SK-N-SH treated with all-trans-retinoic acid at 6 μM for 48 hours (cell line): ENCODE measurements at places on chromosomes 5 and 9.

GRCh38 chr5:19927919-19928318 lies 60.1 kb downstream of the CDH18 start:
- ATAC-seq, result peak; percentile 83

GRCh38 chr5:96113170-96113939 lies 151.7 kb upstream of the ELL2 start:
- peak; percentile 57 for ATAC-seq

- no peak for ATAC-seq
Measured at GRCh38 chr5:173785866-173786265, 102.3 kb upstream of the CPEB4 start.

DNA sequence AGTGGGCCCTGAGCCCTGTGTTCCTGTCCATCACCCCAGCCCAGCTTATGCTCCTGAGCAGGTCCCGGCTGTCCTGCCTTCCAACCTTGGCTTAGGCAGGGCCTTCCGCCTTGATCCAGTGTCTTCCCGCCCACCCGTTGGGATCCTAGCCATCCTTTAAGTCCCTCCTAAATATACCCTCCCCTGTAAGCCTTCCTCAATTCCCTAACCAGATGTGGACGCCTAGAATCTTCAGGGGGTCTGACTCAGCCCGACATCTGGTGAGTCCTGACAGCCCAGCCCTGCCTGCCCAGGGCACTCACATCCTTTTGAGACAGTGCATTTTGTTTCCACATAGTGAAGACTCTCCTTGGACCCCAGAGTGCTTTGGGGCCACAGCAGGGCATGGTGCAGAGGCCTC lies 23.7 kb downstream of the SLC6A7 start:
- no peak for ATAC-seq

DNA sequence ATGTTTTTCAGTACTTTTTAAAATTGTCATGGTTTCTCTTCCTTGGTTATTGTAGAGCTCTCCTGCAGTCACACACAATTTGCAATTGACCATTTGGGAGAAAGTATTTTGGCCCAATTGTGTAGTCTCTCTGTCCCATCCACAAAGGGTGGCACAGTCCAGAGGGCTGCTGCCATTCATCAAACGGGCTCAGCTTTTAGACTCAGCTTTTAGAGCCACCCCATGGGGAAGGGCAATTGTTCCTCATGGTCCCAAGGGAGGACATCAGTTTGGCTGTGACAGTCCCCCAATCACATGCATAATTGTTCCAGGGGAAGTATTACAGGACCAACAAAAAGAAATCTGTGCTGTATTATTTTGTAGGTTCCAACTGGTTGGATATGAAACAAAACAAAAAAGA lies 207.6 kb downstream of the ZNF462 start:
- no peak for ATAC-seq

- ATAC-seq, result no peak
Measured at GRCh38 chr9:127923046-127923445, 6.2 kb upstream of the ST6GALNAC4 start.

GRCh38 chr5:131475541-131475941 lies 159.5 kb downstream of the RAPGEF6 start:
- ATAC-seq, result peak; percentile 58; the same call in 2 of the 3 replicates

GRCh38 chr5:149073213-149073612 lies 10.4 kb upstream of the SH3TC2 start:
- no peak for ATAC-seq

DNA sequence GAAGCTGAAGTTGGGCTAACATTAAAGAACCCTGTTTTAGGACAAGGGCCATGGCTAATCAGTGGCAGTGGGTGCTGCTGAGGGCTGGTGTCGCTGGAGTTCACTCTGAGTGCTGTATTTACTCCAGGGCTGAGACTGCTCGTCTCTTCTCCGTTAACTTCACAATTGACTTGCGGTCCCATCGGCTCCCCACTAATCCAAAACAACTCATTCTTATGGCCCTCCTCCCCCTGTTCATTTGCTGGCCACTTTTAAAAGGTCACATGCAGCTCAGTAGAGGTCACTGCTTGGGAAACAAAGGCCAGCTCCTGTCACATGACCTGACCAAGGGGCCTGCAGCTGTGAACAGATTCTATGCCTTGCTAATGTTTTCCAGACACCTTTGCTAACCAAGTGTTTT lies 38.4 kb downstream of the PTCH1 start:
- ATAC-seq, result no peak

- no peak; the same call in 1 of the 3 replicates for ATAC-seq
Measured at GRCh38 chr9:89999534-90000370, 394.9 kb downstream of the GADD45G start.

DNA sequence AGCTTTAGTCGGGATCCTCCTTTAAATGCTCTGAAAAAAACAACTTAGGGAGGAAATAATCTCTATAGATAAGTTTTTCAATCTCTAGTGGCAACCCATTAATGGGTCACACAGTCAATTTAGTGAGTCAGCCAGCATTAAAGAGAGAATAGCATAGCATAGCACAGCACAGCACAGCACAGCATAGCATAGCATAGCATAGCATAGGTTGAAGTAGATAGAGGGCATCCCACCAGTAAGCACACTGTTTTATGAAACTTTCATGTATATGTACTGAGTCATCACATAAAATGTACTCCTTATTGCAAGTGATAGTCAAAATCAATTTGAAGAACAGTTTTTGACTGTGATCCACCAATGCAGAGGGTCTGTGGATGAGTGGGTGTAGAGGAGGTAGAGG lies 522.9 kb downstream of the CCDC171 start:
- ATAC-seq, result peak; percentile 63

- no peak for ATAC-seq
Measured at GRCh38 chr9:37618817-37619216, 26.4 kb upstream of the TOMM5 start.

GRCh38 chr9:98099898-98100297 lies 19.1 kb downstream of the TRIM14 start:
- ATAC-seq, result no peak

DNA sequence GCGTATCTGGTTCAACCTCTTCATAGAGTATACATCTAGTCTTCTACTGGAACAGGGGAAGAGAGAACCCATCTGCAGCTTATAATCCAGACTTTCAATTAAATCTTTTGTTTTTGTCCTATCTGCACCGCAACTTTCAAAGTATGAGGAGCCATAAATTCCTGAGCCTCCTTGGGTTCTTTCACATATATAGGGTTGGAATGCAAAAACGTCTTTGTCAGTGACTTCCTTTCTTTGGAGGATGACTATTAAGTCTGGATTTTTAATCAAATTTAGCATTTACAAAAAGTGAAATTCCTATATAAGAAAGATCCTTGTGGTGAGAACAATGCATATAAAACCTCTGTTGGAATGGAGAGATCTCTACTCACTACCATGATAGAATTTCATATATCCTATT lies 370.8 kb downstream of the TMEM38B start:
- ATAC-seq, result no peak

GRCh38 chr5:73922875-73923557 lies 297.0 kb downstream of the ARHGEF28 start:
- ATAC-seq, result no peak

DNA sequence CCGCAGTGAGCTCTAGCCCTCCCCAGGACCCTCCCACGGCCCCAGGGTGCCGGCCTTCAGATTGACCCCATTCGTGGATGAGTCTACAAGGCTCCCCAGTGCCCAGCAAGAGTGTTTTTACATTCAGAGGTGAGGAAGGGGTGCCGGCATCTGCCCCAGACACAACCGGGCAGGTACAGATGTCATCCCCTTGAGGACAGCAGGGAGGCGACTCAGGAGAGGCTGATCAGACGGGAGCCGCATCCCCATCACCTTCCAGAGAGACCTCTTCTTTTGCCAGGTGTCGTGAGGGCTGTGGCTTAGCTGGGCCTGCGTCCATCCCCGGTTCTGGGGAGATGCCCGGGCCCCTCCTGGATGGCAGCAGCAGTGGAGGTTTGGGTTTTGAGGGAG lies 4.3 kb upstream of the LRRC14B start:
- no peak for ATAC-seq

GRCh38 chr5:136446565-136446964 lies 81.2 kb upstream of the TRPC7 start:
- no peak for ATAC-seq

DNA sequence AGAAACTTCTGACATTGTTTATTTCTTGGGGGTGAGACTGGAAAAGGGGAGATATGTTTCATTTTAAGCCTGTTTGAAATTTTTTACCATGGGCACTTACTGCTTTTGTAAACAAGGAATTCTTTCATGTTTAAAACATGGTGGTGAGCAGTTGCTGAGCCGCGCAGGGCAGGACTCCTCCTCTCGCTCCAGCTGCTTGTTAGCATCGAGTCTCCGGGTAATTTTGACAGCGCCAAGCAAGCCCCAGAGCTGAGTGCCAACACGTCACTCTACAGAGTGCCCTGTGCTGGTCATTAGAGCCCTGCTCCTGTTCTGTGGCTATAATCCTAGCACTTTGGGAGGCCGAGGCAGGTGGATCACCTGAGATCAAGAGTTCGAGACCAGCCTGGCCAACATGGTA lies 116.5 kb upstream of the MSX2 start:
- ATAC-seq, result no peak

- ATAC-seq, result no peak
Measured at GRCh38 chr9:32011049-32011448, 373.4 kb upstream of the ACO1 start.

DNA sequence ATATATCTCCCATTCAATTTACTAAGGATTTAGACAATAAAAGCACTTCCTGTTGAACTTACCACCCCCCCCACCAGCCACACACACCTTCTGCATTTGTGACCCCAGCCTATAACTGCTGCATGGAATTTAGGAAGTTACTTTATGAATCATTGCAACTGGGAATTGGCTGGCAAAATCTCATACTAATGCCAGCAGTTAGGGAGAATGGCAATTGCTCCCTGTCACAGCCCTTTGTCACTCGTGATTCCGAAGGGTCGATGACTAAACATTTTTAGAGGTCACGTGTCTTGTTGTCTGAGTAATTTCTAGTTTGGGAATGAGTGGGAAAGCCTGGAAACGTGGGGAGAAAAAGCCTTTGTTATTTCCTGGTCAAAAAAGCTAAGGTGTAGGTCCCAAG lies 46.6 kb upstream of the PCA3 start:
- ATAC-seq, result no peak

GRCh38 chr5:1831677-1832313 lies 30.6 kb downstream of the NDUFS6 start:
- ATAC-seq, result no peak
